ENCODE measurements at places on chromosomes 1 and 21.

- DNase-seq, result no peak
Measured at GRCh38 chr1:66041654-66042053, 249.0 kb downstream of the PDE4B start.

GRCh38 chr1:153371231-153371630 lies 4.2 kb downstream of the S100A12 start:
- DNase-seq, result no peak

DNA sequence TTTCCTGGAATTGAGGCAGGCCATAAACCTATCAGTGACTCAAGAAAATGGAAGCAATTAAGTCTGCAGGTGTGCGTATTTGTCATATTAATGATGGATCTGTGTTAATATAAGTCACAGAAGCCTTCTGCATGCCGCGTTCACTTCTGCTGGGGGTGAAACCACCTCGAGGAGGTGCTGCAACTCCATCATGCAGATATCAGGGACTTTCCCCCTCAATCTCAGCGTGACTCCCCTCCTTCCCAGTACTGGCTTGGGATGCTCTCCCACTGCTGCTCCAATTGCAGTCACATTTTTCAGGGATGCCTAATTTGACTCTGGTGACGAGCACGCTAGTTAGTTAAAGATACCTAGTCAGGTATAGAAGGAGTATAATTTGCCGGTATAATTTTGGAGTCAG lies 87.5 kb downstream of the ASTN1 start:
- DNase-seq, result no peak

- DNase-seq, result no peak
Measured at GRCh38 chr21:14751602-14752344, 205.7 kb upstream of the SAMSN1 start.

DNA sequence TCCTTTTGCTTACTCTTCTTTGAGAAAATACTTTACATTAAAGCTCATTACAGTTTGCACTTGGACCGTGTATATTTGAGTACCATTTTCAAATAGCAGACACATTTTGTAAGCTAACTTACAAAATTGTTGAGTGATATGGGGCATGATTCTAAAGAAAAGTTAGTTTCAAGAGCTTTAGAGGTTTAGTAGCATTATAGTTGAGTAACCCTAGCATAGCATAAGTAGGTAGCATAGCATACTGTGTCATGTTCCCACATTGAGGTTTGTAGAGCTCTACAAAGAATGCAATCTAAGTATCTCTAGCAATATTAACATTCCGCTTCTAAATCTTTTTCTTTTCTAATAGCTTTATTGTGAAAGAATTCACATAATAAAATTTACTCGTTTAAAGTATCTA lies 92.0 kb downstream of the ITSN1 start:
- no peak for DNase-seq

GRCh38 chr1:81118550-81118949 lies 682.2 kb upstream of the ADGRL2 start:
- no peak for DNase-seq

- no peak for DNase-seq
Measured at GRCh38 chr1:59171788-59172187, 125.1 kb upstream of the FGGY start.

- no peak for DNase-seq
Measured at GRCh38 chr1:86788300-86789206, 84.2 kb downstream of the SH3GLB1 start.
